ENCODE measurements at places on chromosomes 12 and 14.

DNA sequence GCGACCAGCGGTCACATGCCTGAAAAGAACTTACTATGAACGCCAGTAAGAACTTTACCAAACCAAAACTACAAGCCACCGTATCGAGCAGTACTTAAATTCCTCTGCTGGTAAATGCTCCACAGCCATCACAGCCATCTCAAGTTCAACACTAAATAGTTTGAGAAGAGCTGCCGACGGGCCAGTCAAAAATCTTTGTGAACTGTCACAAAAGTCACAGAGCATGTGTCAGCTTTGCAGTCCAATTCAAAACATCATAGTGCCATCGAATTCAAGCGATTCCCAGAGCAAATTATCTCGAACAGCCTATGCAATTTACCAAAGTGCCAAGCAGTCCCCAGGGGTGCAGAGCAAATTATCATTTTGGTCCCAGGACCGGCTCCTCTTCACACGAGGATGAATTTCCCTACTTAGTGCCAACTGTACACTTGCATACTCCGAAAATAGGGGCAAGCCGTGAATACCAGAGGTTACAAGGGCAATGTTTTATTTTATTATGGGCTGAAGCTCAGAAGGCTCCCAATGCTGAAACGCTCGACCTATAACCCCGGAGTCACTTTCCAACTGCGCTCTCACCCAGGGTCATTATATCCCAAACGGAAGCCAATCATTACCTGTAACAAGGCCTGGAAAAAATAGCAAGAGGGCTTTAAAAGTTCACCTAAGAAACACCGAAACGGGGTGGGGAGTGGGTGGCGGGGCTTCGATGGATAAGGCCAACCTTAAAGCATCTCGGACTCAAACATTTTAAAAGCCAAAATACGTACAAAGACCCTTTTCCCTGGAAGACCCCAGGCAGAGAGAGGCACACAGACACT lies 1.1 kb downstream of the LRP6 start:
- no peak for DNase-seq

DNA sequence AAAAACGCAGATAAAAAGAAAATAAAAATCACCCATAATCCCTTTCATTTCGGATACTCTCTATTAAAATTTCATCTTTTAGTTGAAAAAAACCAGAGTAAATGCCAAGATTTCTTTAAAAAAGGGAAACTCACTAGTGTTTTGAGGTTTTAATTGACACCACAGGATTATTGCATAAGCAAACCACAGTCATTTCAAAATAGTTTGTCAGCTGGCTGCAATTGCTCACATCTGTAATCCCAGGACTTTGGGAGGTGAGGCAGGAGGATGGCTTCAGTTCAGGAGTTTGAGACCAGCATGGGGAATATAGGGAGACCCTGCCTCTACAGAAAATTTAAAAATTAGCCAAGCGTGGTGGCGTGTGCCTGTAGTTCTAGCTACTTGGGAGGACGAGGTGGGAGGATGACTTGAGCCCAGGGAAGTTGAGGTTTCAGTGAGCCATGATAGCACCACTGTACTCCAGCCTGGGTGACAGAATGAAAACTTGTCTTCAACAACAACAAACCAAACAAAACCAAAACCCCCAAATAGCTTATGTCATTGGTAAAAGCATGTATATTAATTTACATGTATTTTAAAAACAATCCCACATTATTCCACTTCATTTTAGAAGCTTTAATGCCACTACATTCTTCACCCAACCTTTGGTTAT lies 48.8 kb downstream of the SYNE2 start:
- DNase-seq = no peak

- no peak for DNase-seq
Observed at GRCh38 chr14:98949051-98949450, 322.9 kb downstream of the BCL11B start.

- DNase-seq = no peak
Observed at GRCh38 chr12:3510597-3510996, 19.6 kb downstream of the PRMT8 start.

DNA sequence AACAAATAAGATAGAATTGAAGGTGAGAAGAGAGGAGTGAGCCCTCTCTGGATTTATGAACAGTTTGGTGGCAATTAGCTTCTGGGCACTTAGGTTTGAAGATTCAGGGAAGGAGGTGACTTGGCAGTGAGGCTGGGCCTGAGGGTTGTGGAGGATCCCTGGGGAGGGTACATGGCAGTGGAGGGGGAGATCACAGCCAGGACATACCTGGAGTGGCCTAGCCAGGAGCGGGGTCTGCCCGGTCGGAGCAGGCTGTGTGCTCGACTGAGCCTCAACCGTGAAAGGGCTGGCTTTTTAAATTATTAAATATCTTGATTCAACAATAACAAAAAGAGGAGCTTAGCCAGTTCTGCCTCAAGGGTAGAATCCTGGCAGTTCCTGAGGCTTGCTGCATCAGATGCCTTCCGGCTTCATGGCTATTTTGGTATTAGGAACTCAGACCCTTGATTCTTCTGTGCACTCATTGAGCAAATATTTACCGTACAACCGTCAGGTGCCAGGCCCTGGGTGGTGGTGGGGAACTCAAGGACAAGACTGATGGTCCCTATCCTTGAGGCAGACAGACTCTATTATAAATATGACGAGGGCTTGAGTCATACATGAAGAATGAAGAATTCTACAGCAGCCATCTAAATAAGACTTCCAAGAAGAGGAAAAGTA lies 73.4 kb downstream of the SPTB start:
- DNase-seq = no peak

- no peak for DNase-seq
Observed at GRCh38 chr14:96162265-96162664, 42.4 kb upstream of the BDKRB2 start.

- no peak for DNase-seq
Observed at GRCh38 chr12:59005193-59005955, 85.1 kb upstream of the LRIG3 start.

- no peak for DNase-seq
Observed at GRCh38 chr12:75583355-75583754, 71.9 kb upstream of the KRR1 start.

GRCh38 chr12:29148911-29149690 lies at the start of gene FAR2:
Gene FAR2 (plus strand): TSS chr12:29149278. CDS start chr12:29270450, 121,172 bp downstream.
- peak; percentile 69 for DNase-seq

DNA sequence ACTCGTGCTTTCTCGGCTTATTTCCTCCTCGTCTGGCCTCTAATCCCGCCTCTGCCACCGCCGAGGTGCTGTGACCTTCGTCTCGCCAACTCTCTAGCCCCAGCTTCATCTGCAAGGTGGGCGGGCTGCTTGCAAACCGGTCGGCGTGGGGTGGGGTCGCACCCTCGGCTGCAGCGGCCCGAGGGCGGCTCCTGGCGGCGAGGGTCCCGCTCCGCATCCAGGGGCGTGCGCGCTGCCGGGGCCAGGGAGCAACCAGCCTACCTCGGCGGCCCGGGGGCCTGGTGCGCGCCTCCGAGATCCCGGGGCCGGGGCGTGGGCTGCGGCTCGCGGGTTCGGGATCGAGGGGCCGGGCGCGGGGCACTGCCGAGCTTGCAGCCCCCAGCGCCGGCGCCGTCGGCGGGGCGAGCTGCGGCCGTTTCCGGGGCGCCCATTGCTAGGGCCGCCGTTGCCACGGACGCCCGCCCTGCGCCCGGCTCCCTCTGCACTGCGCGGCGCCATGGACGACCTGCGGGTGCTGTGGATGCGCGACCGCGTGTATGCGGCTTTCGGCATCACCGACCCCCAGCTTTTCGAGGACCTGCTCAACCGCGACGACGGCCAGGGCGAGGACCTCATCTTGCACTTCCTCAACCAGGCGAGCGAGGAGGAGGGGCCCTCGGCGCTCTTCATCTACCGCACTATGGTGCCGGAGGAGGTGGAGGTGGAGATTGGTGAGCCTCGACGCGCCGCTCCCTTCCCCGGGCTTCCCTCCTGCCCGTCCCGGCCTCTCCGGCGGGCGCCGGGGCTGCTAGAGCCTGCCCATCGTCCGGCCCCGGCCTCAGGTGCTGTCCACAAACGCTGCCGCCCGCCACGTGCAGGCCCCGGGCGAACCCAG lies at the start of gene DNAH10:
Gene DNAH10, plus strand, starts transcription at position 461 of the 874 bp plus-strand sequence. Its CDS starts 36 bp downstream, at position 497.
- DNase-seq = peak; percentile 33

- no peak for DNase-seq
Observed at GRCh38 chr12:8867009-8867408, 44.6 kb downstream of the A2ML1 start.

DNA sequence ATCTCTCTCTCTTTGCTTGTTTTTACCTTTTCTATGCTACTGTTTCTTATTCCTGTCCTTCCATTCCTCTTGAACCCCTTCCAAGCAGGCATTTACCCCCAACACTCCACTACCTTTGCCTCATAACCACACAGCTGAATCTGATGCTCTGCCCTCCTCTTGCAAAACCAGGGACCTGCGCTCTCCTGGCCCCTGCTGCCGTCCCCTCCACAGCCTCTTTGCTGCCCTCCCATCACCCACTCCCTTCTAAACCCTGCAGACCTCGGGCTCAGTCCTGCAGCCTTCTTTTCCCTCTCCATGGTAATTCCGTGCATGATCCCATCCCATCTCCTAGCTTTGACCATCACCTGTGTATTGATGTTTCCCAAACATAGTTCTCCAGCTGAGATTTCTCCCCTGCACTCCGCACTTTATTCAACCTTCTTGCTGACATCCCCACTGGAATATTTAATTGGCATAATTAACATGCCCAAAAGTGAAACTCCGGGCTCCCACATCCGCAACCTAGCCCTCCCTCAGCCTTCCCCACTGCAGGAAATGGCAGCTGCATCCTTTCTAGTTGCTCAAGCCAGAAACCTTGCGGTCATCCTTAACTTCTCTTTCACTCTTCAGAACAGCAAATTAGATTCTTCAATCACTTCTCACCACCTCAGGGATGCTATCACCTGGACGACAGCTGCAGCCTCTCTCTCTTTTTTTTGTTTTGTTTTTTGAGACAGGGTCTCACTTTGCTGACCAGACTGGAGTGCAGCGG lies 16.0 kb downstream of the FIGNL2 start:
- DNase-seq = no peak

DNA sequence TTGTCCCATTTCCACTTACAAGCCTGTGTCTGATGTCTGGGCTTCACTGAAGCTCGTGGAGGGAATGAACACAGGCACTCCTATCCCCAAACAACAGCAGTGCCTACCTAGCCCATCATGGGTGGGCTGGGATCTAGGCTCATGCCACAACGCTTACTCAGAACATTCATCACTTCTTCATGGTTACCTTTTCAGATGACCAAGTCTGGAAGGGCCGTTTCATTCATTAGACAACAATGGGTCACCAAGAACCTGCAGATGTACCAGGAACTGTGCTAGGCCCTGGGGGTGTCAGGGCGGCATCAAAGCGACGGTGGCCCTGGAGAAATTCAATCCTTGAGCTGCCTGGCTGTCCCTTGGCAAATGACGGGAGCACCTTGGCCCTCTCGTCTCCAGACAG lies 64.9 kb upstream of the FZD10 start:
- DNase-seq = no peak

DNA sequence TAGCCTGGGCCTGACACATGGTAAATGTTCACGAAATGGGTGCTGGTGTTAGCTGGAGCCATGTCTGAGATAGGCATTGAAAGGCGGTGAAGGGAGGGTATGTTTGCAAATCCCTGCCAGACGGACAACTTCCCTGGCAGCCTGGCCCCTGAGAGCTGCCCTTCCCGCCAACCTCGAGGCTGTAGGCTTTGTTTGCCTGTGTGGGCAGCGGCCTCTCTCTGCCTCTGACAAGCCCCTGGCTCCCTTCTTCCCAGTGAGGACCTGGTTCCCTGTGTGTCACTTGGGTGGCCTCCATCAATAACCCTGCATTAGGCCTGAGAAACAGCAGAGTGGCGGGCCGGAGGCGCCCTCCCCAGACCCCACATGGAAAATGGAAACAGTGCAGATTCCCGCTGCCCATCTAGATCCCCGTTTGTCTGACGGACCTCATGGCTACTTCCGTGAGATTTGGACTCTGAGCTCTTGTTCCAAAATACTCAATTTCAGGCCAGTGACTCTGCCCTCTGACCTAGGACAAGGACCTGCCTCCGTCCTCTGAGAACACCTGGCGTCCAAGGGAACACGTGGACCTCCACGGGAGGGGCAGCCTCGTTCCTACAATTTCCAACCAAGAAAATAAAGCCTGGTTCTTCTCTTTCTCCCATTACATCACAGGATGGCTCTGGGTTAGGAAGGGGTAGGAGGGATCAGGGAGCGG lies 325.5 kb downstream of the DPF3 start:
- no peak for DNase-seq

DNA sequence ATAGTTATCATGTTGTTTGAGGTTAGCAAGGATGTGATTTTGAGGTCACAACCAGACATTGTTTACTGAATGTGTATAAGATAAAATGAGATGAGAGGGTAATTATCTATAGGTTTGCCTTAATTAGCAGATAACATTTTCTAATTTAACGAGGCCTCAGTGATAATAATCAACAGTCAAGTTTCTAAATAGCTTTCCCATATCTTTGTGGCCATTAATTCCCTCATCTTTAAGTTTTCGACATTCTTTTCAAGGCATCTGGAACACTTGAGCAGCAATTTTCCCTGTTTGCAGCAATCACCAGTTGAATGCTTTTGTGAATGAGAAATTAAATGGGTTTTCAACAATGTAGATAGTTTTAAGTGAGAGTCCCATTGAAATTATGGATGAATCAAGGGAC lies 304.1 kb downstream of the SYT1 start:
- DNase-seq = no peak

DNA sequence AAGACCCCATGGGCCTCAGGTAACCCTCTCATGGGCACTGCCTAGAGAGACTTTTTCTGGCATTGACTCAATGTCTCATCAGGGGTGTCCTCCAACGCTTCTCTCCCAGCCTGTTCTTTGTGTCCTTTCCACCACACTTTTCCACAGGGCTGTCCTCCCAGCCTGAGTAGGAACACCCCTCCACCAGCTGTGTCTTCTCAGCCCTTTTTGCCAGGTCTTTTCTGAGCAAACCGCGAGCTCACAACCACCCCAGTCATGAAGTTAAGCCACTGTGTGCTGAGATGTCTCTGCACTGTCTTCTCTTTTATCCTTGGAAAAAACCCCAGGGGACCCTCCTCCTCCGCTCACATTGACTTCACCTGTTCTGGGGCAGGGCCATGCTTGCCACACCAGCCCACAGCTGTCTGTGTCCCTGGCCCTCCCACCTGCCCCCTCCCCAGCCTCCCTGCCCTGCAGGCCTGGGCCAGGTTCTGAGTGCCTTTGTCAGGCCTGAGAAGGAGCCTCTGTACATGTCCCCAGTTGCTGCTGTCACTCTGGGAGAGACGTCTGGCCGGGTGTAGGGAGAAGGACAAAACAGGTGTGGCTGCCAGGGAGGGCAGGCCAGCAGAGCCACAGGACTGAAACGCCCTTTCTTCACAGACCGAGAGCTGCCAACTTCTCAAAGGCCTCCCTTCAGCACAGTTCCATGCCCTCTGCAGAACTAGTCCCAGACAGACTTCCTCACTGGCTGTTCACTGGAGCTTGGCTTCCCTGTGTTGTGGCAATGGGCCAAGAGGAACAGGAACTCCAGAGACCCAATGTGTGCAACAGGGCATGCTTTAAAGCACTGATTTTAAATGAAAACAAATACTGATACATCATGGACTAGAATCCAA lies 50.5 kb upstream of the PNMA1 start:
- DNase-seq = peak; percentile 80

All from left ventricle myocardium superior (tissue), 1 donor.